Kidney capillary endothelial cell (primary cell): ENCODE measurements at places on chromosomes 2 and 18.

- no peak for DNase-seq
These were observed 192.0 kb upstream of the ZEB2 start for GRCh38 chr2:144711630-144712549.

DNA sequence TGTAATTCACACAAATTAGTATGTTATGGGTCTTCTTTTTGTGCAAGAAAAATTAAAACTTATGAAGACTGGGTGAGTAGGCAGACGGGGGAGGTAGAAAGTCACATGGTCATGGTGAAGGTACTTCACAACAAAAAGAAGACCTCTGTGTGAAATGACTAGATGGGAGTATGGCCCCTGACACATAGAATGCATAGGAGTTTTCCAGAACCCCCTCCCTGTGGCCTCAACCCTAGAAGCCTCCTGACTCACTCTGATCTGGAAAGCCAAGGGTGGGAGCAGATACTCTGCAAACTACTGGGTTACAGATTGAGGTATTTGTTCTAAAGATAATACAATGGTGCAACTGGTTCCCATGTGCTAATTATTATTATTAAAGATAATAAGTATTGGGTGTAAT, 23.2 kb downstream of the SATB2 start:
- DNase-seq, result no peak

DNA sequence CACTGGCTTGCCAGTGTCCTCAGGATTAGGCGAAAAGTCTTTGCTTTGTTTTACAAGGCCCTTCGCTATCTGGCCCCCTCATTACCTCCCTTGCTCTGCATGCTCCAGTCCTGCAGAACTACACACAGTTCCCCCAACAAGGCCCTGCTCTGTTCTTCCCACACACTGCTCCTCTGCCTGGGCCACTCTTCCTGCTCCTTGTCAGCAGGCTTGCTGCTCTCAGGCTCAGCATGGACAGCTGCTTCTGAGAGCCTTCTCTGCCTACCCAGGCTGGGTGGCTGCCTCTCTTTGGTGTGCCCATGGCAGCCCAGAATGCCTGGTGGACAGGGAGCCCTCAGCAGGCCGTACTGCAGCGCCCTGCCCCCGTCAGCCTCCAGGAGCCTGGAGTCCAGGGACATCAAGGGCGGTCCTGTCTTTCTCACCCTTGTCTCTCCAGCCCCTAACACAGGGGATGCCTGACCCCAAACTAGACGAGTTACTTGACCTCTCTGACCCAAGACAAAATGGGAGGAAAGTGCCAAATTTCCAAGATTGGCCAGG, 111.1 kb downstream of the MSH2 start:
- DNase-seq, result no peak

DNA sequence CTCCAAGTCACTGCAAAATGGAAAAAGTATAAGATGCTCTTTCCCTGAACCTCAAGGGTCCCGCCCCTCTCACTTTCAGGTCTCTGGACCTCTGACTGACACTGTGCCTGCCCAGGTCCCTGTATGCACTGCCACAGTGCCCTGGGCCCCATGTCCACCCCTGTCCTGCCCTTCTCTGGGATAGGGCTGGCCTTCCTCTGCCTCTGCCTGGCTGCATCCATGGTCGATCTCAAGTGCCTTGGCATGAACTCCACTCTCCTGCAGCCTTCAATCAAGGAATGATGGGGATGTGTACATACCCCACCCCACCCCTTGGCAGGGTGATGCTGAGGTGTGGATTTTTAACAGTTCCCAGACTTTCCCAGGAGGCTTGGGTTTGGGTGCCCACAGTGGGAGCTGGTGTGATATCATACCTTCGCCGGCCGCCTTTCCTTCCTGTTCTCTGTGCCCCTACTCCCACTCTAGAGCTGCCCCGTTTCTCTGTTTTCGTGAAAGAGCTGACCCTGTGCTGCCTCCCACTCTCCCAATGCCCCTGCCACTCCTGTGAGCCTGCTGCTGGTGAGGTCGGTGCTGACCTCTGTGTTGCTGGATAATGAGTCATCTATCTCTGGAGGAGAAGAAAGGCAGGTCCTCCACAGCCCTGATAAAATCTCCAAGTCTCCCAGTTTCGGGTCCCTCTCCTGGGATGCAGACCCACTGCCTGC, 18.9 kb downstream of the PTPN18 start:
- no peak for DNase-seq

DNA sequence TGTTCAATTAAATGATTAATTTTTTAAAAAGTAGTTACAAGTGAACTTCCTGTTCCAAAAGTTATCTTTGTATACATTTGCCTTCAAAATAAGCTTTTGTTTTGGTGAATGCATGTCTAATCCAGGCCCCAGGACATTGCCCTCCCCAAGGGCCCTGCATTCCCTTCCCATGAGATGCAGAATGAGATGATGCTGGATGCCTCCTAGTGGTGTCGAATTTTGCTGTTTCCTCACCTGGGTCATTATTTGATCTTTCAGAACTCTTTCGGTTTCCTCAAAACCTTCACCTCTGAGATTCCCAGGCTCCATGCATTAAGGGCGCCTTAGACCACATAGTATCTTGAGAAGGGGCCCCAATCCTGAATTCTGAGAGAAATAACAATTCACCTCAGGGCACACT, 728.8 kb downstream of the CNTNAP5 start:
- no peak for DNase-seq

DNA sequence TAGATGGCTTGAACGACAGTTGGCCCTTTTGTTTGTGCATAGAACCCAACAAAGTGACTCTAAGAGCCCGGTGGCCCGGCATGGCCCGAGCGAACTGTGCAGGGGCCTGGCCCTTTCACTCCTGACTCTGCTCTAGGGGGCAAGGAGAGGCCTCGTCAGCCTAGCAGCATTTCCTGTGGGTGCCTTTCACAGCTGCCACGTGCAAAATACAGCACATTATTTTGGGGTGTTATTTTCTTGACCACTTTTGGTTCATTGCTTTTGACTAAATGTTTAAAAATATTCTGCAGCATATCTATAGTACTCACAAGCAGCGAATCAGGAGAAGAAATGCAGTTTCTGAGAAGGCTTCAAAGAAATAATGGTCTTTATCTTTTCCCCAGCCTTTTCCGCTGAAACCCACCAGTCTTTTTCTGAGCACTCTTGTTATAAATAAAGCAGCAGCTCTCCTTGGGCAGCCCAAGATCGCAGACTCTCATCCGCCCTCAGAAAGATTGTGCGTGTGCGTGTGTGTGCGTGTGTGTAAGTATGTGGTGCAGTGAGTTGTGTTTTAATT, 31.3 kb downstream of the DGKD start:
- no peak for DNase-seq

DNA sequence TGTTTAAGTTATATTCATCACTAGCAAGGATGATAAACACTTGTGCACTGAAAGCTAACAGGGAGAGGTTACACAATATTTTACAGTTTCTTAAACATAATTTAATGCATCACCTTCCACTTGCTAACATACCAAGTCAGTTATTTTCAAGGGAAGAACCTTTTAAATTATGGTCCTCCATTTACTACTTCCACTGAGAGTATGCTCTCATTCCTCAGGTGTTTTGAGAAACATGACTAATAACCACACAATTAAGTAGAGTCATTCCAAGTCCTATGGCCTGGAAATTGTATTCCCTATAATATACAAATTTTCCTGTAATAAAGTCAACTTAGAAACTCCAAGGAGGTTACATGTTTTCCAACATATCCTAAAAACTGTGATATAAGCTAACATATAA, 152.3 kb upstream of the STON1 start:
- DNase-seq, result no peak

GRCh38 chr18:23547846-23548245, 38.5 kb downstream of the NPC1 start:
- DNase-seq, result no peak

DNA sequence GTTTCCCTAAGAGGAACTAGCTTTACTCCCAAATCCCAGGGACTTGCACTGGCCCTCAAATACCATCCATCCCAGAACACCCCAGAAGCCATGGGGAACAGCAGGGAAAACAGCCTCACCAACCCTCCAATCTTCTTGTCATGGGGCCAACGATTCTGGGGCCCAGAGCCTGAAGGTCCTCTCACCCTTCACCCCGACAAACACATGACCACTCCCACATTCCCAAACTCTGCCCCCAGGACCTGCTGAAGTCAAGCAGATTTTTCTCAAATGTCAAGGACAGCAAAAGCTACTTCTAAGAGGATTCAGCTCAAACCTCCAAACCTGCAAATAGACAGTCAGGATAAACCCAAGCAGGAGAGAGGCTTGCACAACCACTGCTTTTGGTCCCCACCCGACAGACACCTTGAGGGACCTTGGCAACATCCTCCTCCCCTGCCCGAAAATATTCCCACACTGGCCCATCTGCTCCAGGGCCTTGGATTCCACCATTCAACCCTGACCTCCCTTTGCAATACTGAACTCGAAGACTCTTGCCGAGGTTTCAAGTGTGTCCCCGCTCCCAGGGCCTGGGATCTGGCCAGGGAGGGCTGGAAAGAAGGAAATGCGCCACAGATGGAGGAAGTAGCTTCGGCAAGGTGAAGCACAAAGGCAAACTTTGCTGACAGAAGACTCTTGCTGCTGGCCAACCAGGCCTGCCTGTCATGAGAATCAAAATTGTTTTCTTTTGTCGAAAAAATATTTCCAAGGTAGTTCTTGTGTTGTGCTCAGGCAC, 143.3 kb downstream of the ZFP36L2 start:
- DNase-seq, result no peak

GRCh38 chr2:122029456-122029855, 274.0 kb downstream of the TSN start:
- DNase-seq, result no peak

GRCh38 chr2:406876-407275, 119.0 kb upstream of the ALKAL2 start:
- DNase-seq, result no peak

DNA sequence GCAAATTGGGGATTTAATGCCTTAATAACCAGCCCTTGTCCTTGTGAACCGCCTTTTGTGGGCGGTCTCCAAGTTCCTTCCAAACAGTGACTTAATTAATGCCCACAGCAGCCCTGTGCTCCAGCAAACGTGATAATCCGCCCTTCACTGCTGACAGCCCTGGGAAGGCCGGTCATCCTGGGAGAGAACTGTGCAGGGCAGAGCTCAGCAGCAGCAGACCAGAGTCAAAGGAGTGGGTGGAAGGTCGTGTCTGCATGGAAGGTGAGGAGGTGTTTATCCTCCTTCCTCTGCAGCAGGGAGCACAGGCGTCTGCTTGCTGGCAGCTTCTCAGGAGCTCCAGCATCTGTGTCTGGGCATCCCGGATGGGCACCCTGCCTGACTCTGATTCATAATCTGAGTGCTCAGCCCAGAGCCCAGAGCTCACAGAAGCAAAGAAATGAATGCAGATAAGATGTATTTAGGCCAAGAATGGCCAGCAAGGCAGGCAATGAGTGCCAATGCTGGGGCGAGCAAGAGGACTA, 270.0 kb upstream of the PXDN start:
- peak; percentile 21 for DNase-seq

DNA sequence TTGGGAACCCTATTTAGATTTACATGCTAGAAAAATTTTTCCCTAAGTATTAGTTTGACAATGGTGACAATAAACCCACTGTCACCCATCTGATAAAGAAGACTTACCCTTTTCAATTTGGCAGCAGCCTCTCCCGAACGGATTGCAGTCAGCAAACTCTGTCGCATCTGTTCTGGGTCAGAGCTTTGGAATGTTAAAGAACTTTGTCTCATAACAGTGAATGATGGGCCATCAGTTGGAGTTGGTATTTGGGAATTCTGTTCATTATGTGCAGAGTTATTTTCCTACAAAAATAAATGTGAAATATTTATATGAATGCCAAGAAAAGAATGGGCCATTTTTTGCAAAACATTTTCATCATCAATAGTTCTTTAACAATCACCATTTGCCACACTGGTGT, 70.8 kb upstream of the GRB14 start:
- DNase-seq, result no peak

DNA sequence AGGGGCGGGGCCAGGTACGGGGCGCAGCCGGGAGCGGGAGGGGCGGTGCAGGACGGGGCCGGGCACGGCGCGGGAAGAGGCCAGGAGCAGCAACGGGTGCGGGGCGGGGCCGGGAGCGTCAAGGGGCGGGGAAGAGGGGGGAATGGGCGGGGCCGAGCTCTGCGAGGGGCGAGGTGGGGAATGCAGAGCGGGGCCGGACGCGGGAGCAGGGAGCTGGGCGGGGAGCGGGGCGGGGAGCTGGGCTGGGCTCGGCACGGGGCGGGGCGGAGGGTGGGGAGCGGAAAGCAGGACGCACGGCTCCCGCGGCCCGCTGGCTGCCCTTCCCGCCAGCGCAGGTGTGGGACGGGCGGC, at the start of gene IMPA2:
Gene IMPA2 (plus strand): TSS at position 316 of the 351 bp plus-strand sequence. CDS start 163 bp downstream, outside the sequence.
- DNase-seq, result peak; percentile 67

- peak; percentile 63 for DNase-seq
These were observed at the start of gene EVA1A for GRCh38 chr2:75560768-75561565. EVA1A (minus strand) TSS chr2:75560939; CDS start chr2:75518140, 42,799 bp downstream.

- DNase-seq, result no peak
These were observed 1.1 kb downstream of the MIB1 start for GRCh38 chr18:21741562-21742314.

GRCh38 chr2:70607121-70607561, 53.5 kb upstream of the TGFA start:
- DNase-seq, result no peak

- DNase-seq, result no peak
These were observed 111.3 kb upstream of the MCFD2 start for GRCh38 chr2:47026748-47027534.

DNA sequence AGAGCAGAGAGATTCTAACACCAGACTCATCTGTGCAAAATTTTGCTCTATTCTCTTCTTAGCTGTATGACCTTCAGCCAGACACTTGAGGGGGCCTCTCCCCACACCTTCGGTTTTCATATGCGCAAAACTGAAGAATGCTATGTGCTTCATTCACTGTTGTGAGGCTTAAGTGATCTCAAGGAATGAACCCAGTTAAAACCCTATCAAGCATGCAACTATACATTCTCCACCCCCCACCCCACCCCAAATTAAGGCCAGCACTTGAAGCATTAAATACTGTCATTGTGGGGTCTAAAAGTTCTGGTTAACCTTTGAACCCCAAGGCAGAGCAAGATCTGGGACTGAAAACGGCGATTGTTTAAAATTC, 10.0 kb downstream of the PCARE start:
- no peak for DNase-seq

GRCh38 chr2:127100251-127101047, 6.5 kb downstream of the BIN1 start:
- no peak for DNase-seq

DNA sequence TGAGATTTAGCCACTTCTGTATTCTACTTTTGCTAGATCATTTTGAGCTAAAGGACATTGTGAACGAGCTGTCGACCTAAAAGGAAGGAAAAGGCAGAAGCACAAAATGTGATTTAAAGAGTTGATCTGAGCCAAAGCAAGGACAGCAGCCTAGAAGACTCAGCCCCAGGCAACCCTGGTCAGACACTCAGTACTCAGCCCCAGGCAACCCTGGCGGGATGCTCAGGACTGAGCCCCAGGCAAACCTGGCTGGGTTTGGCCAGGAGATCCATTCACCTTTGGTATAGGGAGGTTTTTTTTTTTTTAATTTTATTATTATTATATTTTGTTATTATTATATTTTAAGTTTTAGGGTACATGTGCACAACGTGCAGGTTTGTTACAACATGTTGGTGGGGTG, 34.3 kb upstream of the PXDN start:
- no peak for DNase-seq
